ENCODE measurements at places on chromosomes 16 and 17.

- DNase-seq, result no peak
Measured at GRCh38 chr16:5505091-5505887, 407.7 kb upstream of the EEF2KMT start.

GRCh38 chr17:16872351-16873173 is 99.4 kb downstream of the TNFRSF13B start:
- DNase-seq, result no peak

- no peak for DNase-seq
Measured at GRCh38 chr17:77555741-77556291, 402.7 kb upstream of the TNRC6C start.

DNA sequence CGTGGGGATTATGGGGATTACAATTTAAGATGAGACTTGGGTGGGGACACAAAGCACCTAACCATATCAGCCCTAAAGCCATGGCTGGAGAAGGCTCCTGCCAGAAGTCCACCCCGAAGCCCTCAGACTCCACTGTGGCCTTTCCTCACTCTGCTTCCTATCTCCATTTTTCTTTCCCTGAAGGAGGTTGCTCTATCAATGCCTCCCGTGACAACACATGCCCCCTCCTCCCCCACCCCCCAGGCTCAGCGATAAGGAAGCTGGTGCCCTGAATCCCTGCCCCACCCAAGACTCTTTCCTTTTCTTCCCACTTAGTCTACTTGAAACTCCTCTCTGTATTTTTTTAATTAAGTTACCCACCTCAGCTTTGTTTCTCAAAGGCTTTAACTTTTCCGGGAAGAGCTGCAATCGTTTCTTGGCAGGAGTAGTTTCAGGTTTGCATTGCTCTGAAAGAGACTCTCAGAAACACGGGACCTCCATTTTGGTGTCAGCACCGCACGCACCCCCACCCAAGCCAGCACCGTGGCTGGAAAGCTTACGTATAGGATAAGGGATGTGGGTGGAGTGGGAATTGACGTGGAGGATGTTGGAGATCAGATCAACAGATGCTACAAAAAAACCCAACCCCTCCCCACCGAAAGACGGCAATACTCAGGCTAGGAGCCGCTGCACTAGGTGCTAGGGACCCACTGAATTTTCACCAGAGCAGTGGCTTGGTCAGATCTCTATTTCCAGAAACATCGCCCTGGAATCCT is 15.2 kb upstream of the CA4 start:
- DNase-seq, result no peak

DNA sequence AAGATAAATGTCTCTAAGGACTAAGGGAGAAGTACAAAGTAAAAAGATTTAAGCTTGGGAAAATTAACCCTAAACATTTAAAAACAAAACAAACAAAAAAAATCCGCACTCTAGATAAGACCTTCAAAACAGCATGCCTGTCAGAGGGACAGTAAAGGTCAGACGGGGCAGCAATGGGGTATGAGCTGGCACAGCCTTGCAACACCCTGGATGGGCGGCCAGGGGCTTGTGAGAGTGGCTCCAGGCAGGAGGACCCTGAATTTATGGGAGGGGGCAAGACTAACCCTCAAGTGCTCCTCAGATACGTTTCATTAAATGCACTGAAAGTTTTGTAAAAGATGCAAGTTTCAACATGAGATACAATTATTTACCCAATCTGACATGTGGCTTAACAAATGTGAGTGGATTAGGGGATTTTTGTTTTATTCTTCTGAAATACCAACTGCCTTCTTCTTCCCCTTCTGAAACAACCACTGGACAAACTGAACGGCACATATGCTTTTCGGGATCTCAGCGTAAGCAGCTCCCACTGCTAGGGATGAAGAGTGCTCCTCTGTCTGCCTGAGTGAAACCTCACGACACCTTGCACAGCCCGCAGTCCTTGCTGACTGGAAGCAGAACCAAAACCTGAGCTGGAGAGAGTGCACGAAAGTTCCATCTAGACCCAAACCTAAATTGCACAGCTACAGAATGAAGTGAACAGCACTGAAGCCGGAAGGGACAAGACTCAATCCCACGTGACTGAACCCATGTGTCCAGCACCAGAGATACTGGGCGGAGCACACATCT is 128.4 kb downstream of the ANKRD11 start:
- DNase-seq, result no peak

GRCh38 chr17:5678171-5678570 is 93.9 kb upstream of the NLRP1 start:
- no peak for DNase-seq

- no peak for DNase-seq
Measured at GRCh38 chr17:2580151-2580550, 13.3 kb upstream of the PAFAH1B1 start.

All from fibroblast of skin of left biceps (primary cell).